B cell (primary cell): ENCODE measurements at places on chromosomes 2 and 18. TPM values are rescaled to one million over a fixed set of nuclear protein-coding genes. Genes with fewer than 3 reads are reported as not detected.

The ANKRD53 gene
- 0.46 and 0.84 TPM in 2 replicates for polyA plus RNA-seq

The RTP5 gene
- polyA plus RNA-seq = 0.30 TPM in 1 of 2 replicates, not detected in the other

The DYNC2LI1 gene
- 3.3 and 3.8 TPM in 2 replicates for polyA plus RNA-seq

The SRD5A2 gene
- 0.03 TPM in 1 of 2 replicates, not detected in the other for polyA plus RNA-seq

The IL37 gene
- polyA plus RNA-seq = not detected in 2 replicates

The OST4 gene
- 186 and 257 TPM in 2 replicates for polyA plus RNA-seq

The OR6B3 gene
- polyA plus RNA-seq = not detected in 2 replicates

The KCNG3 gene
- polyA plus RNA-seq = not detected in 2 replicates
